Cardiac fibroblast (primary cell): ENCODE measurements at places on chromosomes 16 and 17.
A peak's percentile ranks its signal among the peaks of the same experiment; 100 is the strongest.

- peak; percentile 26 for DNase-seq
Observed at GRCh38 chr17:82228278-82228841, 482 bp upstream of the SLC16A3 start.

DNA sequence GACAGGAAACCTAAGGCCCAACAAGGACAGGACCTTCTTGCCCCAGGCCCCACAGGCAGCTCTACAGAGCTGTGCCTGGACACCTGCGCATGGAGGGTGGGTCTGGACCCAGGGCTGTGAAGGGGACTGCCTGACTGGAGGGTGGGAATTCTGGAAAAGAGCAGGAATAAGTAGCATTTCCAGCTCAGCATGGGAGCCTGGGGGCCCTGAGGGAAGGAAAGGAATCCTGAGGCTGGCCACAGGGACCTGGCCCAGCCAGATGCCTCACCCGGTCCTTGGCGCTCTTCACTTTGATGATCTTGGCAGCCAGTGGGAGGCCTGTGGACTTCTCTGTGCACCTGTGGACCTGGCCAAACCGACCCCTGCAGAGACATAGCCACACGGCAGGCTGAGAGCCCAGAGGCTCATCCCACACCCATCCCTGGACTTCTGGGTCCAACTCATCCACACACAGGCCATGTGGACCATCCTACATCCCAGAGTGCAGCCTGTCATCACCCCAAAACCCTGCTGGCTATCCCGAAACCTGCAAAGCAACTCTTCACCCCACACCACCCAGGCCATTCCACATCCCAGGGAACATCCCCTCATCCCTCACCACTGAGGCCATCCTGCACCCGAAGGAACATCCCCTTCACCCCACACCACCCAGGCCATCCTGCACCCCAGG, 18.7 kb downstream of the MYLK3 start:
- no peak for DNase-seq

- DNase-seq: no peak
Observed at GRCh38 chr17:55492781-55493341, 18.4 kb downstream of the SMIM36 start.

DNA sequence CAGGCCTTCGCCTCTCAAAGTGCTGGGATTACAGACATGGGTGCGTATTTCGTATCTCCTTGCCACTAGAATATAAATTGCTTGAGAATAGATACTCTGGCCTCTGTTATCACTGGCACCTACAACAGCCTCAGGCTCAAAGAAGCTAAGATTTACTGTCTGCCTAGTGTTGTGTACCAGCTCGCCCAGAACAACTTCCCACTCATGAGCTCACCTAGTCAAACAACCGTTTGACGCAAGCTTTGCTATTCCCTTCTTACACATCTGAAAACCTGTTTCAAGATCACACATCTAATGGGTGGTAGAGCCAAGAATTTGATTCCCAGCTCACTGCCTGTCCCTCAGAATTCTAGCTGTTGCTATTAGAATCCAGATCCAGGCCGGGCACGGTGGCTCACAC, 24.4 kb downstream of the MIS12 start:
- no peak for DNase-seq

GRCh38 chr17:52255347-52255746, 96.8 kb upstream of the CA10 start:
- DNase-seq: no peak

GRCh38 chr17:13569398-13570123, 32.2 kb downstream of the HS3ST3A1 start:
- DNase-seq: peak; percentile 11

DNA sequence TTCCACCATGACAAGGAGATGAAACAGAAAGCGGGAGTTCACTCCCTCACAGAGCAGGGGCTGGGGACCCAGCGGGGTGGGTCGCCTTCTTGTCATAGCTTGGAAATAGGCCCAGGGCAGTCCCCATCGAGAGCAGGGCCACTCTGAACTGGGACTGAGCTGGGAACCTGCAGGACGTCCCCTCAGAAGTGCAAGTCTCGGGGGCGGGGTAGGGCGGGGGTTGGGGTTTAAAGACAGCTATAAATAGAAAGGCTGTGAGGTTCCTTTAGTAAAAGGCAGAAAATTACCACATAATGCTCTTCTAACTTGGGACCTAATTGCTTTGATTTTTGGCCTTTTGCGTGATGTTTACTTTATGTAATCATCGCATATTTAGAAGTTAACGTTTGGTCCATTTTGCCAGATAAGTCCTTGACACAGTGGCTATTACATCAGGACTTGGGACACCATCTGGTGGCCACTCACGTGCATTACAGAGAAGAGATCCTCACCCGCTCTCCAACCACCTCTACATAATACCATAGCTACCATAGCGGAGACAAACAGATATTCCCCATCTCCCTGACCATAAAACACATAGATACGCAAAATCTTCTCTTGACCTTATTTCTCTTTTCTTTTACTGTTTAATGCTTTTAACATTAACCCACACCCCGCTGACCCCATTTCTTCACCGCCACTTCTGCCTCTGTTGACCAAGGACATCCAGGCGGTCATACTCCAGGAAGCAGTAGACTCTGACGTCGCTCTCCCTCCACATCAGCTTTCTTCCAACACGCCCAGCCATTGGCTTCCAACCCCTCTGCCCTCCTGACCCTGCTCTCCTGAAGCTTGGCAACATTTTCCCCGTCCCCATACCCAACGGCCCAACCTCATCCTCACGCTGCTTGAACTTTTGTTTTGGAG, 27.5 kb upstream of the PIK3R6 start:
- DNase-seq: peak; percentile 79

DNA sequence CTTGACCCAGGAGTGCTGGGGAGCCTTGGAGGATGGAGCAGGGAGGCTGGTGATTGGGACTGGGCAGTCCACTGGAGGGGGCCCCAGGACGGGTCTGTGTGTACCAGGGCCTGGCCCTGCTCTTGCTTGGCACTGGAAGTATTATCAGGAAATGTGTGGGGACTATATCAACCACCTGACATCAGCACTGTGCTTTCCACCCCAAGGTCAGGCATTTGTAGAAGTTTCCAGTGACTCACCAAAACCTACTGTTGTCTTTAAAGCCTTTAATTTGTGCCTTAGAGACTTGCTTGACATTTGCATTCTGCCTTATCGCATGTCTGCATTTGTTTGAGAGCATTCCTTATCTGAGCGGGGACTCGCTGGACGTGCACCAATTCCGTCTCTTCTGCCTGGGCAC, 323.1 kb downstream of the FOXL1 start:
- DNase-seq: peak; percentile 40

GRCh38 chr17:36616061-36617029, 15.0 kb downstream of the MRM1 start:
- no peak for DNase-seq

- no peak for DNase-seq
Observed at GRCh38 chr16:82582975-82583374, 43.8 kb upstream of the CDH13 start.

GRCh38 chr17:70271200-70271599, 101.9 kb downstream of the KCNJ2 start:
- DNase-seq: no peak

DNA sequence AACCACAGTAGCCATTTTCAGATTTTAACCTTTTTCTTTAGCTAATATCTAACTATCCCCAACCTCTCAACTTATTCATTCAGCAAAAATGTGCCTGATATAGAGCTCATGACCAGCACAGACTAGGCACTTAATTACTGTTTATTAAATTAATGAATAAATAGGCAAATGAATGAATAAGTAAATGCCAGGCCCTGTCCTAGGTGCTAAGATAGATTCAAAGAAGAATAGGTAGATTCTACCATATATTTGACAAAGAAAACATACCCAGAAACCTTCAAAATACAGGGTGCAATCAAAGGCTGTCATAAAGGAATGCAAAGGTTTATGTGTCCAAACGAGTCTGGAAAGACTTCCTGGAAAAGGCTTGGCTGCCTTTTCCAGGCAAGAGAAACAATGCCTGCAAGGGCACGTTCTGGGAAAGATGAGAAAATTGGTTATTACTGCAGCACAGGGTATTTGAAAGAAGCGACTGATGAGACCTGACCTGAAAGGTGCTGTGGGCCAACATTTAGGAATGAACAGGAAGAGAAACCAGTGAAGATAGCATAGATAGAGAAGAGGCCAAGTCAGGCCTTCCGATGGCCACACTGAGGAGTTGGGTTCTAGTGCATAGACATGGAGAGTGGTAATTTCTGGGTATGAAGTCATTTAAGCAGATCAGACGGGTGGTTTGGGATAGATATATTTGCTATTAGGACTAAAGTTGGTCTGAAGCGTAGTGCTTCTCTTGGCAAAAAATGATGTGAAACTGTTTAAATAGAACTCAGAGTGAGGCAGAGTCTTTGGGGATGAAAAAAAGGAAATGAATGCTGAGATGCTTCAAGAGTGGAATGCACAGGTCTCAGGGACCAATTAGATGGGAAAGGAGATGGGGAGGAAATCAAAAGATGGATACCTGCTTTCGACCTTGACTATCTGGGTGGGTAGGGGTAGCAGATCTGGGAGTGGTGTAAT, 11.4 kb upstream of the CCL2 start:
- no peak for DNase-seq

GRCh38 chr16:53090591-53091411, 36.0 kb downstream of the CHD9 start:
- DNase-seq: peak; percentile 100

- DNase-seq: no peak
Observed at GRCh38 chr16:26598998-26599784, 467.5 kb upstream of the C16orf82 start.

DNA sequence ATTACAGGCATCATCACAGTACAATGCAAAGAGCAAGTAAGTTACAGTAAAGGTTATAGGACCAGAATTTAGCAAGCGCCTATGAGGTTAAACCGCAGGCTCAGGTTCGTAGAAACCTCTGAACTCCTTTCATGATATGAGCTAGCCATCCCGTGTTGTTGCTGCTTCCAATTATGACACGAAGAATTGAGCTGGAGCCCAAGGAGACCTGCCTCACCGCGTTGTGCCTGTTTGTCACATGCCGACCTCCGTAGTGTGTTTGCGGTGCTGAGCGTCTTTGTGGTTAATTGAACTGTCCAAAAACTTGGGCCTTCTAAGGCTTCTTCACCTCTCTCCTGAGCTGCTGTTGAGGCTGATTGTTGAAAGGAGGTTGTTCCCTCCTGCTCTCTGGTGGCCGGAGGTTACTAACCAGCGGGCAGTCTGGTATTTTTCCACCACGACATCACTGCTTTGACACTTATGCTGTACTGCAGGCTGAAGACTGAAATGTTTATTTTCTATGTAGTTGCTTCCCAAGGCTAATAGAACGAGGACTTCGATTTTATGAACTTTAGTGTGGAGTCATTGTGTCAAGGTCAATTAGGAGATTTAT, 67.5 kb downstream of the SEC14L1 start:
- DNase-seq: peak; percentile 62

- DNase-seq: no peak
Observed at GRCh38 chr17:49621946-49622529, 46.4 kb downstream of the NXPH3 start.

- DNase-seq: no peak
Observed at GRCh38 chr16:852451-853185, 52.1 kb upstream of the GNG13 start.

DNA sequence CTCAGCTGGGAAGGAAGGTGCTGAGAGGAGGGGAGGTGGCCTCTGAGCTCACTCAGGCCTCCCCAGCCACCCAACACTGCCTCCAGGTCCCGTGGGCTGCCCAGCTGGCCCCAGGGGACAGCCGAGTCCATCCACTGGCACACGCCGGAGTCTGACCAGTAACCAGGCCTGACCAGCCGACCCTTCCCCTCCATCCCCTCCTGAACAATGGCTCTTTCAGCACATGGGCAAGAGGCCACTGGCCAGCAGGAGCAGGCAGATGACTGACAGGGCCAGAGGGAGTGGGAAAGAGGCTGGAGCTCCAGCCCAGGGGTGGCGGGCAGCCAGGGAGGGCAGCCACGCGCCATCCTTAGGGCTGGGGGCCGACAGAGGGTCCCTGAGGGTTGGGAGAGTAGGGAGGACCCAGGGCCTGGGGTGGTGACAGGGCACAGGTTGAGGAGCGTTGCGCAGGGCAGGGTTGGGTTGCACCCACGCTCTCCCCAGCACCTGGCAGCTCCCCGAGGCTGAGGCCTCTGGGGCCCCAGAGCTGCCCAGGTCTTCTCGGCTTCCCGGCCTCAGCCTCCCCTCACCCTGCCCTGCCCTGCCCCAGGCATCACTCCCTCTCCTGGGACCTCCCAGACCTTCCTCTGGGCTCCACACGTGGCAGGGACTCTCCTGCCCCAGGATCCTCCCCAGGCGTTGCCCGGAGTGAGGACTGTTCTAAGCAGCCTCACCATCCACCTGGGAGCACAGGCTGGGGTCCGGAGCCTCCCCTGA, 20.2 kb upstream of the SLC38A10 start:
- DNase-seq: no peak

DNA sequence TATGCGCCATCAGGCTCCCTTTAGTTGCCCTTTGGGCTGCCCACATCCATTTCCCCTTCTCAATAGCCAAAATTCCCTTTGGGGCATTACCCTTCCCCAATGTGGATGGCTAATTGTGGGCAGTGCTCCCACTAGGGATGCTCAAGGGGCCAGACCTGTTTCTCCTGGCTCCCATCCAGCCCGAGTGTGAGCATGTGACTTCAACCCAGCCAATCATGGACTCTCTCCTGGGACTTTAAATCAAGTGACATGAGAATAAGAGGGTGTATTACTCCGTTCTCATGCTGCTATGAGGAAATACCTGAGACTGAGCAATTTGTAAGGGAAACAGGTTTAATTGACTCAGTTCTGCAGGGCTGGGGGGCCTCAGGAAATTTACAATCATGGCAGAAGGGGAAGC, 60.9 kb upstream of the WSB1 start:
- no peak for DNase-seq

GRCh38 chr16:53680756-53681155, 22.9 kb downstream of the RPGRIP1L start:
- peak; percentile 14 for DNase-seq

DNA sequence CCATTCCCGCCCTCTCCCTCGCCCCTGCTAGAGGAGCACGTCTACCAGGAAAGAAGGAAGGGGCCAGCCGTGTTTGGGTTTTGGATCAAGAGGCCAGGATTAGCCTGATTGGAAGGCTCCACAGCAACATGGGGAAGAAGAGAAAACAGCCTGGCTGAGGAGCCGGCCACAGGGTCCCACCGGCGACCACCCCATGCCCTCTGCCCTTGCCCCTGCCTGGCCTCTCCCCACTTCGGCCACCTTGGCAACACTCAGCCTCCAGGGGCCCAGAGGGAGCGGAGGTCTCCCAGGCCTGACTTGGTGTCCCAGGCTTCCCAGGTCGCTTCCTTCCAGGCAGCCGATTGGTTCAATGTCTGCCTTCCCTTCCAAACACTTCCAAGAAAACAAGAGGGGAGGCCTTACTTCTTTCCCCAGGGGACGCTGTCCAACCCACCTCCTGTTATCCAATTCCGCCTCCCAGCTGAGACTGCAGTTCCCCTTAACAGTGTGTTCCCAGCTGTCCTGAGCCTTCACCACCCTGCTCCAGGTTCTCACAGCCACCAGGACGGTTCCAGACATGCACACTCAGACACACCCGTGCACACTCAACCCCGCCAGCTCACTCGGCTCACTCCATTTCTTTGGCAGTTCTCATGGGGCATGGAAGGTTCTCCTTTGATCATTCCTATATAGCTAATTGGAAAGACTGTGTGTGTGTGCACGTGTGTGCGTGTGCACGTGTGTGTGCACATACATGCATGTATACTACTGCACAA, 65.4 kb downstream of the RBFOX3 start:
- no peak for DNase-seq

GRCh38 chr16:13378151-13378550, 476.8 kb downstream of the SHISA9 start:
- DNase-seq: no peak
